ENCODE measurements at places on chromosomes 12 and 14.

DNA sequence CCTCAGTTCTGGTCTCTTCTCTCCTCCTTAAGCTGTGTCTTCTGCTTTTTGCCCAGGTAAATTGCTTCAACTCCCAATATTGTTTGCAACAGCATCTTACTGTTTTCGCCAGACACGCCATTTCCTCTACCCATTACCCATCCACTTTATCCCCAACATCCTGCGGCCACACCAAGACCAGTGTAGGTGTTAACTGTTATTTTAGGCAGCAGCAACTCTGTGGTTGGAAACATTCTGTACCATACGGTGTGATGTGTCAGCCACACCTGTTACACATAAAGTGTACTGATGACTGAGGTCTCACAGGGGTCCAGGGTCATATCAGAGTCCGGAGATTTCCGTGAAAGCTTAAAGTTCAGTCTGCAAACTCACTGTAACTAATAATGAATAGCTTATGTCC lies 21.8 kb upstream of the KLRD1 start:
- DNase-seq: no peak

DNA sequence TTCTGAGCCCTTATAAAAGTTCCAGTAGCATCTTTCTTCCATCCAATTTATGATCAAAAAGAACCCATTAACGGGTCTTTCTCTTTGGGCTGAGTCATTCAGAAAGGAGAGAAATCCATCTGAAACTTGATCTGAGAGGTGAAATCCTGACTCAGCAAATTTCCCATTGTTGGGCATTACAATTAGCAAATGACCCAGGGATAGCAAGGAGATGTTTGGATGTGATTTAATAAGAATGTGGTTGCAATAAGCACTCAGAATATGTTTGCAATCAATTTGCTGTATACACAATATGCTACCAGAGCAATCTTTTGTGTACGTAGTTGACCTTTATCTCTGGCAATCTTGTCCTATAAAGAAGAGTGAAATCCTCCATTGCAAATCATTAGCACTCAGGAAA lies 122.7 kb downstream of the CCDC60 start:
- no peak for DNase-seq

- peak; percentile 12 for DNase-seq
These were observed 131.5 kb downstream of the GPR135 start for GRCh38 chr14:59333668-59334067.

- DNase-seq: no peak
These were observed at the start of gene SMCO2 for GRCh38 chr12:27446436-27446835. Gene SMCO2, plus strand, starts transcription at chr12:27446736. Its CDS starts 23,896 bp downstream, at chr12:27470632.

DNA sequence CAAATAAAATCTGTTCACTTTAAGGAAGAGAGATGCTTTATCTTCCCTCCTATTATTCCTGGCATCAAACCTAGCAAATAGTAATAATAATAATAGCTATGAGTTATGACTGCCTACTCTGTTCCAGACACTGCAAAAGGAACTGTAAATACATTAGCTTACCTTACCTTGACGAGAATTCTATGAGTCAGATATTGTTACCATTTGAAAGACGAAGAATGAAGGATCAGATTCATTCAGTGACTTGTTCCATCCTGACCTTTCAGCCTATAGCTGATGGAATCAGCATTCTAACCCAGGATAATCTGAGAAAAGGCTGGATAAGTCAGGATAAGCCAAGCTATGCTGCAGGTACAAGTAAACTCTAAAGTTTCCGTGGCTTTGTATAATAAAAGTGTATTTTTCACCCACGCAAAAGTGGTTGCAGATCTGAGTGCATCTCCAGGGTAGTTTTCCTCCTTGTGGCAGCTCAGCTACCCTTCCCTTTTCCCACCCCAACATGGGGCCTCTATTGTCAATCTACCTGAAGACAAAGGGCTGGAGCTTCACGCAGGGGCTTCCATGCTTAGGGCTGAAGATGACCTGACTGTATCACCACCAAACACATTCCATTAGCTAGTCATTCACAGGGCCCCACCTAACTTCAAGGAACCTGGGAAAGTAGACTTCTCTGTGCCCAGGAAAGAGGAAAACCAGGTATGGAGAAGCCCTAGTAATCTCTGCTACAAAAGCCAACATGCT lies 57.2 kb upstream of the CCND2 start:
- DNase-seq: no peak

GRCh38 chr12:14928931-14929330 lies 9.4 kb downstream of the ERP27 start:
- DNase-seq: no peak

- no peak for DNase-seq
These were observed 100.6 kb downstream of the TNFAIP2 start for GRCh38 chr14:103223818-103224352.

DNA sequence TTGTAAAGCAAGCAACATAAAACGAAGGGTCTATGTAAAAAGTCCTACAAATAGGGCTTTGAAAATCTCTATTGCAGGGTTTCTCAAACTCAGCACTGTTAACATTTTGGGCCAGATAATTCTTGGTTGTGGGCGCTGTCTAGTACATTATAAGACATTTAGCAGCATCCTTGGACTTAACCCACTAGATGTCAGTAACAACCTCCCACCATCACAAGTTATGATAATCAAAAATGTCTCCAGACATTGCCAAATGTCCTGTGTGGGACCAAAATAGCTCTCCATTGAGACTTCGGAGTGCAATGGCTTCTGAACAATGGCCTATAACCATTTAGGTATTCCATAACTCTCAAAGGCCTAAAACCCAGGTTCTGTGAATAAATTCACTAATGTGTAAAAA lies 22.9 kb upstream of the DHRS7 start:
- DNase-seq: peak; percentile 55

DNA sequence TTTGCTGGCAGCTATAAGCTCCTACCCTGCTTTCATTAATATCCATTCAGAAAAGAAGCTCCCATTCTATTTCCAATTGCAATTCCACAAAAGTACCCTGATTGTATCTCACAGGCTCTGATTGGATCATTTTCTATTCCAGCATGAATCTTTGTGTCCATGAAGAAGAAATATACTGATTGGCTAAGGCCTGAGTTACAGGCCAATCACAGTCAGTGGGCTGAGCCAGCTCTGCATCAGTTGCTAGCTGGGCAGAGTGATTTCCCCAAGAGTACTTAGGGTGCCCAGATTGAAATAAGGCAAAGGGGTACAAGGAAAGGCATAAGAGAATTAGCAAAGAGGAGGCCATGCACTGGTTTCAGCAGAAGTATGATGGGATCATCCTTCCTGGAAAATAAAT lies 14.4 kb downstream of the ART4 start:
- peak; percentile 33 for DNase-seq

DNA sequence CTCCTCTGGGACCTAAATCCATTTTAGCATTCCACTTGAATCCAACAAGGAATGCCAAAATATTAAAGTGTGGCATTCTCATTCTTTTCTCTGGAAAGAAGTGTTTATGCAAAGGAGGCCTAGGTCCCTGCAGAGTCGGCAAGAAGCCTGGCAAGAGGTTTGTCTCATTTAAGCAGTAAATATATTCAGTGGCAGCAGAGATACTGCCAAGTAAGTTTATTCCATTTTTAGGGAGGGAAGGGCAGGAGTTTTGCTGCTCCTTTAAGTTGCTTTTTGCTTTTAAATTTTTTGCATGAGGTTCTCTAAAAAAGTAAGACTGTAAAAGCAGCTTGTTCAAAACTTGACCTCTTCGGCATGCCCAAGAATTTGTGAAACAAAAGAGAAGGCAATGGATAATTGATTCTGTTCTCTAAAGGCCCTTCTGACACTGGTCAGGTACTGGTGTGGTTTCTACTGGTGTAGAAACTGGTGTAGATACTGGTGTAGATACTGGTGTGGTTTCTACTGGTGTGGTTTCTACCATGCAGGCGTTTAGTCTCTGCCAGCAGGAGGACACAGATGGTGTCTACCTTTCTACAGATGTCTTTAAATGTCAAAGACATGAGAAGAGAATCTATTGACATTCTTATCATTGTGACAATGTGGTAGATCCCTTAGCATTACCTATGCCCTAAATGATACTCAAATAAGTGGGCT lies 107.3 kb downstream of the SAMD4A start:
- no peak for DNase-seq

DNA sequence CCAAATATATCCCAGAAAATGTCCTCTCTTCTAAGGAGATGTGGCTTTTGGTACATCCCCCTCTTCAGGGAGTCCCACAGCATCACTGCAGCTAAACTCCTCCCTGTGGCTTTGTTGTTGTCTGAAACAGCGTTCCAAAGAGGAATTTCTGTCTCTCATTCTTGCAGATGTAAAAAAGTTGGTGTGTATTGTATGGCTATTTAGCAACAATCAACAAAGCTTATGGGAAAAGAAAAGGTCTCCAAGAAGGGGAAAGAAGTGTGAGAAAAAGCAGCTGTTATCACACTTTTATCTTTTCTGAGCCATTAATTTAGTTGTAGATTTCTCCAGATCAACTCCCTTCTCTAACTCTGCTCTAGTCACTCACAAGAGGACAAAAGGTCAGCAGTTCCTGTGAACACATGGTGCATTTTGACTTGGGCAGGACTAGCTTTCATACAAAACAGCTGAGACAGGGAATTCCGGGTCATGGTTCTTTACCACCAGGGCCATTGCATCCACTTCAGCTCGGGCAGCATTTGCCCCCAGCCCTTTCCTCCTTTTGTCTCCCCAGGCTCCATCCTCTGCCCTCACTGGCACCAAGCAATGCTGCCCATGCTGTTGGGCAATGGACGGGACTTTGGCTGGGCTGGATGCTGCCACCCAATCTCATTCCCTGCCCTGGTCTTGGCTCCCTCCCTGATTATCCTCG lies 184.7 kb downstream of the TMX1 start:
- DNase-seq: no peak

GRCh38 chr12:31594681-31595080 lies 3.7 kb upstream of the DENND5B start:
- no peak for DNase-seq

- no peak for DNase-seq
These were observed 1183.7 kb downstream of the AACS start for GRCh38 chr12:126248871-126249403.

DNA sequence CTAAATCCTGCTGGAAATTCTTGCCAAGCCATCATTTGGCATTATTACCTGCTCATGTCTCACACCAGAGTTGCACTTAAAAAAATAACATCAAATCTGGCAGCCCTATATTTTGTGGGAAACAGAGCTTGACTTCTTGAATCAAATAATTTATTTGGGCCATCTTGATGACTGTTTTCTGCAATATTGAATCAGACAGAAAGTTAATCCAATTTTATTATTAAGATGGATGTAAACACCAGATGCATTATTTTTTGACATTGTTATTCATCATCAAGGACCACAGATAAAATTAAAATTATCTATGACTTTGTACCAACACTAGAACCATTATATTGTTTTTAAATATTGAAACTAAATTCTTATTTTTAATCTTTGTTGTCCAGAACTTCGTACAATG lies 132.9 kb downstream of the PTPRR start:
- no peak for DNase-seq

- DNase-seq: no peak
These were observed 34.6 kb downstream of the ABHD12B start for GRCh38 chr14:50906326-50907065.

GRCh38 chr12:123743002-123743401 lies 19.1 kb upstream of the DNAH10 start:
- peak; percentile 98 for DNase-seq

DNA sequence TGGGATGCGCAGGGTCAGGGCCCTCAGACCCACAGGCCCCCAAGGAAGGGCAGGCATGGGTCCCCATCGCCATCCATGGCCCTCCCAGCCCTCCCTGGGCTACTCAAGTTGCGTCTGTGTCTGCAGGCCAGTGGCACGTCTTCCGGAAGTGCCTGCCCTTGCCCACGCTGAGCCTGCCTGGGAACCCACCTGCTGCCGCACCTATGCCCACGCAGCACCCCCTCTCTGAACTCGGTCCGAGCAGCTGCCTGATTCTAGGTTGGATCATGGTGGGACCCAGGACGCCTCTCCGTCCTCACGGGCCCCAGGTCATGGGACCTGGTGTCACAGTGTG lies 182.8 kb downstream of the ADGRD1 start:
- no peak for DNase-seq

GRCh38 chr14:23438101-23438971 lies 2.9 kb upstream of the MYH7 start:
- DNase-seq: no peak

GRCh38 chr12:42204819-42205218 lies 33.2 kb downstream of the YAF2 start:
- DNase-seq: no peak

DNA sequence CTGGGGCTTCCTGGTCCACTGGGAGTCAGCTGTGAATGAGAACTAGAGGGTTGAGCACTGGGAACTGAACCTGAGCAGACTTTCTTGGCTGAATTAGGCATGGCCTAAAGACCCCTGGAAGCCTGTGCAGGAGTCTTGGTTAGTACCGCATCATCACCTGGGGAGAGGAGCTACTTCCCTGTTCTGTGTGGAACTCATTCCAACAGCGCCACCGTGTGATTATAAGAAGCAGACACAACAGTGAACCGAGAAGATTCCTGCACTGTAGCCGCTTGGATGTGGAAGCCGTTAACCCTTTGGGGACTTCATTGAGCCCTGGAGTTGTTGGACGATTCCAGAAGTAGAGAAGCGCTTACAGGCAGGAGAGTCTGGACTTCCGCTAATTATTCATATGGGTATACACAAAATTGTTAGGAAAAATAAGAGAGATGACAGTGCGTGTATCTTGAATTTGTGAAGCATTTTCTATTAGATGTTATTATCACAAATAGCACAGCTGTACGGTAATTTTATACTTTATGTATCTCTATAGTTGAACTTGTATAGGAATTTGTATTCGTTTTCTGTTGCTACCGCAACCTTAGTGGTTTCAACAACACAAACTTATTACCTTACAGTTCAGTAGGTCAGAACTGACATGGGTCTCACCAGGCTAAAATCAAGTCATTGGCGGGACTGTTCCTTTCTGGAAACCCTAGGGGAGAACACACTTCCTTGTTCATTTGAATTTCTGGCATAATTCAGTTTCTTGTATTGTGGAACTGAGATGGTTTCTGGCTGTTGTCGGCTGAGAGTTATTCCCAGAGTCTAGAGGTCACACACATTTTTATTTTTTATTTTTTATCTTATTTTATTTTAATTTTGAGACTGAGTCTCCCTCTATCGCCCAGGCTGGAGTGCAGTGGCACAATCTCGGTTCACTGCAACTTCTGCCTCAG lies 100.7 kb downstream of the C2CD5 start:
- DNase-seq: peak; percentile 93

- DNase-seq: peak; percentile 77
These were observed 114.8 kb downstream of the MON2 start for GRCh38 chr12:62581288-62582064.

GRCh38 chr12:110846615-110847566 lies at the start of gene CCDC63:
Gene CCDC63, plus strand, starts transcription at chr12:110846987. Its CDS starts 5,968 bp downstream, at chr12:110852955.
- peak; percentile 59 for DNase-seq

DNA sequence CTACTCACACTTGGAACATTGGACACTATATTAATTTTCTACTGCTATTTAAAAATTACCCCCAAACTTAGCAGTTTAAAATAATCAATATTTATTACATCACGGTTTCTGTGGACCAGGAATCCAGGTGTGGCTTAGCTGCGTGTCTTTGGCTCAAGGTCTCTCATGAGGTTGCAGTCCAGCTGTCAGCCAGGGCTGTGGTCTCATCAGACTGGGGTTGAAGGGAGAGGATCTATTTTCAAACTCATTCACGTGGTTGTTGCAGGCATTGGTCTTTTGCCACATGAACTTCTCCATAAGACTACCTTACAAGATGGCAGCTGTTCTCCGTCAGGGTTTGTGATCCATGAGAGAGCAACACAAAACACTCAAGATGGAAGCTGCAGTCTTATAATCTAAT lies 343.0 kb downstream of the BCAT1 start:
- no peak for DNase-seq

GRCh38 chr12:30905463-30906009 lies 21.0 kb upstream of the TSPAN11 start:
- DNase-seq: no peak
